ENCODE measurements at places on chromosomes 1 and 21.

- DNase-seq, result no peak
These were observed 136.0 kb upstream of the CYYR1 start for GRCh38 chr21:26709090-26709489.

DNA sequence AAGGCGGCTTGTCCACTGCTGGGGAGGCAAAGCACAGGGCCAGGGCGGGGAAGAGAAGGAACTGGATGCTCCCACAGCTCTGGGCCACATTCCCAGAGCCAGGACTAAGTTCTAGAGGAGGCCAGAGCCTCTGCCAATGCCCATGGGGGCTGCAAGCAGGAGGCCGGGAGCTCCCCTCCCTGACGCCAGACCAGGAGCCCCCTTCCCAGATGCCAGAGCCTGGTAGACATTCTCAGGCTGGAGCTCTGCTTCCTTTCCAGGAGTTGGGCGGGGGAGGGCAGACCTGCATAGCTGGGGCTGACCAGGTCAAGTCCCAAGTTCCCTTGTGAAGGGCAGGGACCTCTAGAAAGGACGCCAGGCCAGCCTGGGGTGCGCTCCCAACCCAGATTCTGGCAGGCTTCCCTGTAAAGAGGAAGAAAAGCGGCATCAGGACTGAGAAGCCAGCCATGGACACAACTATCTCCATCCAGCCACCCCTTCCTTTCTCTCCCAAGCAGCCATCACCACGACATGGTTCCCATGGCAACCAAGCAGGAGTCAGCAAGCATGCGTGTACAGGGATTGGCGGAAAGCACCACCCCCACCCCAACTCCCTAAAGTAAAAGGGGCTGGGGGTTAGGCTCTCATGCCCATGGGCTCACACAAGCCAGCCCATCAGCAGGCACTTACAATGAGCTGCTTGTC is 13.4 kb downstream of the KIF21B start:
- DNase-seq, result no peak

GRCh38 chr1:228272831-228273571 is 65.2 kb downstream of the OBSCN start:
- no peak for DNase-seq

DNA sequence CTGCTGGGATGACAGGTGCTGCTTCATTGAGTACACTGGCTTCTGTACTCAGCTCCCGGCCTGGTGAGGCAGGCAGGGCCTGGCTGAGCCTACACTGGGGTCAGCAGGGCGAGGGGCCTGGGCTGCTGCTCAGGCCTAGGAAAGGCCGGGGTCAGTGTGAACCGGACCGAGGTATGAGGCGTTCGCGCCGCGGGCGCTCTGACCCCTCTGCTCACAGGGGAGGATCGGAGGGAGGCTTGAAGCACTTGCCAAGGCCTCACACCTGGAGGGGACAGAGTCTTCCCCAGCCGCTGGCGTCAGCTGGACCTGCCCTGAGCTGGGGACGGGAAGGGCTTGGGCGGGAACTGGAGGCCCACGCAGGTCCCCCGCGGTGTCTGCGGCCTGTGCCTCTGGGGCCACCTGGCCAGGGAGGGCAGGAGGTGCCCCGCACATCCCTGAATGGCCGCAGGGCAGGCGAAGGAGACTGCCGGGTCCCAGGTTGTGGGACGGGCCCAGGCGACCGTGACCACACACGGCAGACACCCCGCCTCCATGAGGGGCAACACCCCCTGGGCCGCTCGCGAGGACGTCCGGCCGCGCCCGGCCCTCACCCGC is 466 bp downstream of the PEX10 start:
- DNase-seq, result no peak

DNA sequence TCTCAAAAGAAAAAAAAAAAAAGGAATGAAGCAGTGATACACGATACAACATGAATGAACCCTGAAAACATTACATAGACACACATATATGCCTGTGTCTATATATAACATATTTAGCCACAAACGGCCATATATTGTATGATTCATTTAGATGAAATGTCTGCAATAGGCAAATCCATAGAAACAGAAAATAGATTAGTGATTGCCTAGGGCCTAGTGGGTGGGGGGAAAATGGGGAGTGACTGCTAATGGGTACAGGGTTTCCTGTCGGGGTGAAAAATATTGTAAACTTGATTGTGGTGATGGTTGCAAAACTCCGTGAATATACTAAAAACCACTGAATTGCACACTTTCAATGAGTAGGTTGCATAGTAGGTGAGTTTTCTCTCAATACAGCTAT is 6.0 kb upstream of the H6PD start:
- DNase-seq, result no peak

GRCh38 chr1:19341201-19342061 is 29.3 kb downstream of the SLC66A1 start:
- DNase-seq, result peak; percentile 35

GRCh38 chr1:4219826-4220225 is 319.8 kb upstream of the C1orf174 start:
- DNase-seq, result no peak

Measured in NCI-H1048 (cell line).